Right ventricle myocardium superior (tissue), 1 donor: ENCODE measurements at places on chromosomes 1 and 21.

DNA sequence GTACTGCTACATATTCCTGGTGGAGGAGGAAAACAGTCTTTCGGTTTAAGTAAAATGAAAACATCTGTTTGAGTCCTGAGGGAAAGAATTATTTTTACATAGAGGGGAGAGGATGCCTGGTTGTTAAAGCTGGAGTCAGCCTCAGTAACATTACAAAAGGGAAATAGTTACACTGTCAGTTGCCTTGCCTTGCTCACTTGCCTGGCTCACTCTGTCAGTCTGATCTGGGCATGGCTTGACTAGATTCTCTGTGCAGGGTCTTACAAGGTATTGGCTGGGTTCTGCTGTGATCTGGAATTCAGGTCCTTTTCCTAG lies 8.4 kb upstream of the UBE2U start:
- DNase-seq, result no peak

GRCh38 chr1:117244971-117245370 lies 34.2 kb upstream of the VTCN1 start:
- DNase-seq, result no peak

DNA sequence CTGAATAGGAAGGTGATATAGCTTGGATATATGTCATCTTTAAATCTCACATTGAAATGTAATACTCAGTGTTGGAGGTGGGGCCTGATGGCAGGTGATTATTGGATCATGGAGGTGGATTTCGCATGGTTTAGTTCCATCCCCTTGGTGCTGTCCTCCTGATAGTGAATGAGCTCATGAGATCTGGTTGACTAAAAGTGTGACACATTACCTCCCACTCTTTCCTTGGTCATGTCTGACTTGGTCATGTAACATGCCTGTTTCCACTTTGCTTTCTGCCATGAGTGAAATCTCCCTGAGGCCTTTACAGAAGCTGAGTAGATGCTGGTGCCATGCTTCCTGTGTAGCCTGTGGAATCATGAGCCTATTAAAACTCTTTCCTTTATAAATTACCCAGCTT lies 664.5 kb upstream of the NR5A2 start:
- DNase-seq, result no peak

DNA sequence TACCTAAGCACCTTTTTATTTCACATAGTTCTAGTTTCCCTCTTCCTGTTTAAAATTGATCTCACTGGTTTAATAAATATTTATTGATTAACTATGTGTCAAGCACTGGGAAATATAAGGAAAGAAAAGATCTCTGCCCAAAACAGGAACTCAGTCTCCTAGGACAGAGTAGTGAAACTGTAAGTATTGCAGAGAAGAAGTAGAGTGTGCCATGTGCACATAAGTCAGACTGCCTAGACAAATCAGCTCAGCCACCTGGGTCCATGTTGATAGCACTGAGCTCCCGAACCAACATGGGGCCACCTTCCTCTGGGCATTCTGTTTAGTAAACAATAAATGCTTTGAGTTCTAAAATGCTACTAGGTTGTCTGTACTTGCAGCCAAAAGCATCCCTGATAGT lies 9.8 kb upstream of the SSX2IP start:
- no peak for DNase-seq

GRCh38 chr1:41452704-41453290 lies 31.7 kb downstream of the EDN2 start:
- DNase-seq, result no peak

DNA sequence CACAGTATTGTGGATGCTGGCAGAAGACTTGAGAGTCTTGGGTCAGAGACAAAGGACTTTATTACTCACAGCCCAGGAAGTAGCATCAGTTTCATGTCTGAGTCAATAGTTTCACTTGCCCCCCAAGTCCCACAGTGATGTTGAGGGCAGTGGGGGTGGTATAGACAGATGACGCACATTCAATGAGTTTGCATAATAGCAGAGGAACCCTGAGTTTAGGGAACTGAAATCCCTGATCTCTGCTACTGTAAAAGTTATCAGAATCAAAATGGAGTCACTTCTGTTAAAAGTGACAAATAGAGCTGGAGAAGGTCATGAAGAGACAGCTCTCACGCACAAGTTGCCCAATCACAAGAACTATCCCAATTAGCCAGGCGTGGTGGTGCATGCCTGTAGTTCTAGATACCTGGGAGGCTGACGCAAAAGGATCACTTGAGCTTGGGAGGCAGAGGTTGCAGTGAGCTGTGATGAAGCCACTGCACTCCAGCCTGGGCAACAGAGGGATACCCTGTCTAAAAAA lies 11.5 kb upstream of the HCRTR1 start:
- no peak for DNase-seq
